ENCODE measurements at places on chromosomes 7 and 10.

GRCh38 chr7:66100408-66101050, 14.1 kb upstream of the CRCP start:
- no peak for DNase-seq

- DNase-seq: no peak
Measured at GRCh38 chr10:22043327-22043633, 39.8 kb upstream of the DNAJC1 start.

GRCh38 chr7:57425969-57426628, 23.9 kb upstream of the ZNF716 start:
- no peak for DNase-seq

- no peak for DNase-seq
Measured at GRCh38 chr10:49111320-49111698, 4.0 kb downstream of the VSTM4 start.

DNA sequence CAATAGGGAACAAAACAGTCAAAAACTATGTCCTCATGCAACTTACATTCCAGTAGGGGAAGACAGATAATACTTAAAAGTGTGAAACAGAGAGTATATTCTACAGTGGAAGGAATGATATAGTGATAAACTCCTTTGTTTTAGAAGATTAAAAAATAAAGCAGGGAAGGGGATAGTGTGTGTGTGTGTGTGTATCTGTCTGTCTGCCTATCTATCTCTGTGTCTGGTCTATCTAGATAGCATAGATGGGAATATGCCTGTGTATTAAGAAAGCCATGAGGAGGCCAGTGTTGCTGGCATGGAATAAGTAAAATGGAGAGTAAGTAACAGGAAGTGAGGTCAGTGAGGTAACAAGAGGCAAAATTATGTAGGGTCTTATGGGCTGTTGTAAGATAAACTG, 42.2 kb downstream of the EXOC6 start:
- no peak for DNase-seq

DNA sequence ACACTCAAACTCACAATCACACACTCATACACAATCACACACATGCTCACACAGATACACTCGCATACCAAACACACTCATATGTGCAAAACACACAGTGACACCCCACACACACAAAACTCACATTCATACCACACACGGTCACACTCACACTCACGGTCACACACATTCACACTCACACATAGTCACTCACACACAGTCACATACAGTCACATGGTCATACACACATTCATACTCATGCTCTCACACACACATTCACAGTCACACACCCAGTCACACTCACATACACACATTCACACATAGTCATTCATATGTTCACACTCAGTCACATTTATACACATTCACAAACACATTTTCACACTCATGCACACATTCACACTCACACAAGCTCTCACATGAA, 296.0 kb upstream of the RNF32 start:
- DNase-seq: no peak

DNA sequence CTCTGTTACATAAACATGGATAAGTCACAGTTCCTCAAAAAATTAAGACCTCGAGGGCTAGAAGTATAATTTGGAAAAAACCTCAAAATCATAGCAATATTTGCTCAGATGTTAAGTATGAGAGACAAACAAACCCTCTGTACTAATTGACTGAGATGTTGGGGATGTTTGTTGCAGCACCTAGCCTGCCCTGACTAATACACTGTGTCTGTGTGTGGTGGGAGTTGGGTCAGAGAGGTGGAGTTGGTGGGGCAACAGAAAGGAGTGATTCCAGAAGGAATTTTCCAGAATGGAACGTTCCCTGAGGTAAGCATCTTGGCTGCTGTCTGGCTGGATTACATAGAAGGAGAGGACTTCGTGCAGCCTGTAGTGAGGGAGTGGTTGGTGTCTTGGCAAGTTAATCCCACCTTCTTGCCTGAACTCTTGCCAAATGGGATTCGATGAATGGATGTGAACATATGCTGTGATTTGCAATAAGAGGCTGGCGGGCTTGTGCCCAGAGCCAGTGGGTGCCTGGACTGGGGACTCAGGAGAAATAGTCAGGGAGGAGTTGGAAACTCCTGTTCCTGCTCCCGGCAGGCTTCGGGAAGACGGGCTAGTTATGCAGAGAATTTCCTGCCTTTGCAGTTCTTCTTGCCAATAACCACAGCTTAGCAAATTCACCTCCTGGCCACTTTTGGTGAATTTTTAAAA, 9.3 kb upstream of the FAM180A start:
- no peak for DNase-seq

DNA sequence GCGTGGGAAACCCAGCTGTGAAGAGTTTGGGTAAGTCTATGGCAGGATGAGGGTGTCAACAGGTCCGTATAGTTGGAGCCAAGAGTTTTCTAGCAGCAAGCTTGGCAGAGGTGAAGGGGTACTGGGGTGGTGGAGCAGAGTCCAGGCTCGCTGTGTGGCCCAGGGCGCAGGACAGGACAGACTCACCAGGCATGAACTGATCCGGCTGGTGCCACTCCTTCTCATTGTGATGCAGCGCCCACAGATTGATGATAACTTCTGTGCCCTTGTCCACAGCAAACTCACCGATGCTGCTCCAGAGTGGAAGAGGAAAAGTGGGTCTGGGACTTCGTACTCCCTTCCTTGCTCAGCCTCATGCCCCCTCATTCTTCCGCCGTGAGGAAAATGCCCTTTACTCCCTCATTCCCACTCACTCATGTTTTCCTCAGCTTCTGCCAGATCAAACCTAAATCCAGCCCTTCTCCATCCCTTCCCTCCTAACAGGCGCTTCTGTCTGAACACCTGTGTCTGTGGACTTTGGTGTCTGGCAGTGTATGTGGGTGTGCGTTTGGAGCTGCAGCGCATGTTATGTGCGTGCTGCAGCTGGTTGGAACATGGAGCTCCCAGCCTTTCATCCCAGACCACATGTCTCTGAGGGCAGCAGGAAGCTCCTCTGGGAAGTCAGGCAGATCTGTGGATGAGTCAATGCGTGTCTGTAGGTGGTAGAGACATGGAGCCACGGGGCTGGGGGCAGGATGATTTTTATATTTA, 5.7 kb downstream of the CYP17A1 start:
- DNase-seq: no peak

DNA sequence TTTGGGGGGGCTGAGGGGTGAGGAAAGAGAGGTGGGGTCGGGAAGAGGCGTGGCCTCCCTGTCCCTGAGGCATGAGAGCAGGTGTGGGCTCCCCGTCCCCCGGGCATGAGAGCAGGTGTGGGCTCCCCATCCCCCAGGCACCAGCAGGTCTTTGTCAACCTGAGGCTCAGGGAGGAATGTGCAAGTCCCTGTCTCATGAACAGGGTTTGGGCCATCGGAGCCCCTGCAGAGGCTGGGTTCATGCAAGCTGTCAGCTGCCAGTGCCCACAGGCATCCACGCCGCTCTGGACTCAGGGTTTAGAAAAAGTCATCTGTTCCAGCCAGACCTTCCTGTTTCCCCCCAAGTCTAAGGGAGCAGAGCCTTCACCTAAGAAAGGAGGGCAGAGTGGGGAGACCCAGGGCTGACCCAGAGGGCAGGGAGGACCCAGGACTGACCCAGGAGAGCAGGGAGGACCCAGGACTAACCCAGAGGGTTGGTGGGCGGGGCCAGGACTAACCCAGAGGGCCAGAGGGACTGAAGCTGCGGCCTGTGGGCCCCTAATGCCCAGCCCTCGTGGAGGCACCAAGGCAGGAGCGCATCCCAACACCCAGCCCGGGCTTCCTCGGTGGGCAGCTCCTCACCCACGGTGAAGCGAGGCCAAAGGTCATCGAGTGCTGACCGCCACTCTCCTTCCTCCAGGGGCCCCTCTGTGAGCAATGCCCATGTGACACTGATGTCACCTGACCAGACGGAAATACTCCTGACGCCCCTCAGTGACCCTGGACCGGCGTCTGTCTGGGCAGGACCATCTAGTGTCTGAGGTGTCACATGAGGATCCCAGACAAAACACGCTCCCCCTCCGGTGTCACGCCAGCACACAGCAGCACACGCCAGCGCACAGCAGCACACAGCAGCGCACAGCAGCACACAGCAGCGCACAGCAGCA, 28.9 kb upstream of the GPR146 start:
- no peak for DNase-seq

- no peak for DNase-seq
Measured at GRCh38 chr7:26291251-26291650, 411 bp upstream of the SNX10 start.

Measured in renal cortex interstitium (tissue), 15 donors.